ENCODE measurements at places on chromosomes 7 and 10. TPM values are rescaled to one million over a fixed set of nuclear protein-coding genes. Genes with fewer than 3 reads are reported as not detected.

The RPEL1 gene
- under 0.01 TPM for total RNA-seq

The BTBD16 gene
- total RNA-seq: not detected

The SAMD9L gene
- 6.8 TPM for total RNA-seq

The SMKR1 gene
- total RNA-seq: 0.09 TPM

The WNT16 gene
- 0.14 TPM for total RNA-seq

The CTTNBP2 gene
- total RNA-seq: 0.28 TPM

The TBX20 gene
- 4.6 TPM for total RNA-seq

The GATA3 gene
- total RNA-seq: not detected

The PILRA gene
- total RNA-seq: 0.28 TPM

The CNPY1 gene
- not detected for total RNA-seq

The RNF32 gene
- total RNA-seq: 1.1 TPM

The DNA2 gene
- total RNA-seq: 4.3 TPM

The MALRD1 gene
- total RNA-seq: 1.00 TPM

The GPR26 gene
- not detected for total RNA-seq

The STRIP2 gene
- total RNA-seq: 4.3 TPM

The CCL24 gene
- 0.28 TPM for total RNA-seq

The ADAMTS14 gene
- 5.5 TPM for total RNA-seq

The TUBB8 gene
- total RNA-seq: under 0.01 TPM

The ORC5 gene
- total RNA-seq: 16.5 TPM

The GIMAP2 gene
- 0.55 TPM for total RNA-seq

The CELF2 gene
- total RNA-seq: 4.0 TPM

Data from smooth muscle cell of bladder (primary cell).